ENCODE measurements at places on chromosomes 3 and 15.

DNA sequence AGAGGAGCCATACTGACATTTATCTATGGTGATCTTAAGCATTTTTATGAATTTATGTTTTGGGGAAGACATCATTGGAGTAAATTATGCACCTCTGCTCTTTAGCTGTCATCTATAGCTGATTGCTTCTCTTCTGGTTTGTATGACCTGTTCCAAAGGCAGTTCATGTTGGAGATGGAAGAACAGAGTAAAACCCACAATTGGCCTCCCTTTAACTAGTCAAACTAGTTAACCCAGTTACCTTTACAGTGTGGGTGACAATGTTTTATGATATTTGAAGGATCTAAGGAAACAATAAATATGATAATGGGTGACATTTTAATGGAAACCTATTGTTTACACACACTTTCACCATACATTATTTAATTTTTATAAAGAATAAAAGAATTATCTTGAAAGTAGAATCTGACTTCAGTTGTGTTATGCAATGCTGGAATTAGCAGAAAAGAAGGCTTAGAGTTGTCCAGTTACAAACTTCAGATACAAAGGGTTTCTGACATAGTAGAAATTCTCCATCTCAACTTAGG lies 263.5 kb downstream of the NFKBIZ start:
- no peak for DNase-seq

DNA sequence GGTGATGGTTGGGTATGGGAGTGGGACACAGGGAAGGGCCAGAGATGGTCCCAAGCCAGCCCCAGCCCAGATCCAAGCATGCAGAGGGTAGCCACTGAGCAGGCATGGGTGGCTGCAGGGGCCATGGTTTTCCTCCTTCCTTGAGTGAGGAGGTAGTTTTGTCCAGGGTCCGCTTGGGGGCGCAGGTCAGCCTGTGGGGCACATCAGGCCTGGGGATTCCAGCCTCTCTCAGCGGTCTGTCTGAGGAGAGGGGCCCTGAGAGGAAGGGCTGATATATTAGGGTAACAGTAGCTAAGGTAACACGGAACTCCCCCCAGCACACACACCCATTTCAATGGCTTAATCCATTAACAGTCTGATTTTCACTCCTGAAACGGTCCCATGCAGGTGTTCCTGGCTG lies 22.7 kb upstream of the LCTL start:
- no peak for DNase-seq

DNA sequence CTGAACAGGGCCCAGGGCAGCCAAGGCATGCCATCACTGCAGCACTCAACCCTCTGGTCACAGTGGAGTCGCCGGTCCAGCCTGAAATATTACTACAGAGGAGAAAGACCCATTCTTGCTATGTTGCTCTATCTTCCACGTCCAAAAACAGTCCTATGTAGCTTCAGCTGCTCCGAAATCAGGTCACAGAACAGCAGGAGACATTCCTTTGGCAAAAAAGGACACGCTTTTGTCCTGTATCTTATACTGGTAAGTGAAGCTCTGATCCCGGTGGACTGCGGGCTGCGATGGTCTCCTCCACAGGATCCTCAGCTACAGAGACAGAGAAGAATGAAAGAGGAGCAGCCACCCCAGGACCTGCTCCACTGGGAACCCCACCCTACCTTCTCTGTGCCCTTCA lies 17.6 kb downstream of the ELP6 start:
- no peak for DNase-seq

DNA sequence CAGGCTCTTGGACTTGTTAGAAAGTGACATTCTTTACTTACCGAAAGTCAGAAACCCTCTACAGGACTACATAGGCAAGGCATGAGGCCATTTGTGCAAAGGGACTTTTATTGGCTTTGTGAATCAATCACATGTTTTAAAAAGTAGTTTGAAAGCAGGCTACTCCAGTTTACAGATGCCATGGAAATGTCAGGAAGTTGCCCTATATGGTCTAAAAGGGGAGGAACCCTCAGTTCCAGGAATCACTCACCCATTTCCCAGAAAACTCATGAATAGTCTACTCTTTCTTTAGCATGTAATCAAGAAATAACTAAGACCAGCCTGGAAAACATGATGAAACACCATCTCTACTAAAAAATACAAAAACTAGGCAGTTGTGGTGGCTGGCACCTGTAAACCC lies 51.0 kb upstream of the MKRN3 start:
- no peak for DNase-seq

GRCh38 chr3:119880966-119881365 lies 99.1 kb downstream of the NR1I2 start:
- DNase-seq: no peak

GRCh38 chr3:139832998-139833397 lies 102.0 kb upstream of the CLSTN2 start:
- no peak for DNase-seq

DNA sequence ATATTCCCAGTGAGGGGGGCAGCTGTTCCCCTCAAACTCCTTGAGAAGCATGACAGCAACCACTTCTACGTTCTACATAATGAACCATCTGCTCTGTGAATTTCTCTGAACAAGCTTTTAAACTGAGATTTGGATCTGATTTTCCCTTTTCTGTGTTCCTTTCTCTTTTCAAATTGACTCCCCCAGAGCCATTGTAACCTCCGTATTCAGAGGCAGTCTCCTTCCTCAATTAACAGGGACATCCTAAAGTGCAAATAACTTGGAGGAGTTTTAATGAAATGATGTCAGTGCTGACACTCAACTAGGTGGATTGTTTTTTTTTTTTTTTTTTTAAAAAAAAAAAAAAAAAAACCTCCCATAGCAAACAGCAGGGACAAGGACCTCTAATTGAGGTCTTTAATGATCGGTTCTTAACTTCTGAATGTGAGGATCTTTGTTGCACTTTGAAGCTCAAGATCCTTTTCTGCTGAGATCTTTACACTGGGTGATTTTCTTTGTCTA lies 48.8 kb downstream of the ADAMTS9 start:
- DNase-seq: no peak

DNA sequence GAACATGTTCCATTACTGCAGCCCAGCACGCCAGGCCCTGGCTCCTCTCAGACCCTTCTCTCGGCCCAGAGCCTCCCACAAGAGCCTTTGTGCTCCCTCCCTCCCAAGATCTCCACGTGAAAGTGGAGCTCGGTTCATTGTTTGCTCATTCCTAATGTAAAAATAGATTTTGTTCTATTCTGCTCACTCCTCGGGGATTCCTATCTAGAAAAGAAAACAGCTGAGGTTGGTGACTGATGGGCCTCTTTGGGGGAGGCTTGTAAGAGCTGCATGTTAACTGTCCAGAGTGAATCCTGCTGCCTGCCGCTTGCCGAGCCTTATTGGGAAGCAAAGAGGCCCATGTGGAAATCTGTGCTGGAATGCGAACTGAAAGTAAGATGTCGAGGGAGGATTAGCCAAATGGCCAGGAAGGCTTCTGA lies 267.1 kb downstream of the LRTM1 start:
- DNase-seq: peak; percentile 54

DNA sequence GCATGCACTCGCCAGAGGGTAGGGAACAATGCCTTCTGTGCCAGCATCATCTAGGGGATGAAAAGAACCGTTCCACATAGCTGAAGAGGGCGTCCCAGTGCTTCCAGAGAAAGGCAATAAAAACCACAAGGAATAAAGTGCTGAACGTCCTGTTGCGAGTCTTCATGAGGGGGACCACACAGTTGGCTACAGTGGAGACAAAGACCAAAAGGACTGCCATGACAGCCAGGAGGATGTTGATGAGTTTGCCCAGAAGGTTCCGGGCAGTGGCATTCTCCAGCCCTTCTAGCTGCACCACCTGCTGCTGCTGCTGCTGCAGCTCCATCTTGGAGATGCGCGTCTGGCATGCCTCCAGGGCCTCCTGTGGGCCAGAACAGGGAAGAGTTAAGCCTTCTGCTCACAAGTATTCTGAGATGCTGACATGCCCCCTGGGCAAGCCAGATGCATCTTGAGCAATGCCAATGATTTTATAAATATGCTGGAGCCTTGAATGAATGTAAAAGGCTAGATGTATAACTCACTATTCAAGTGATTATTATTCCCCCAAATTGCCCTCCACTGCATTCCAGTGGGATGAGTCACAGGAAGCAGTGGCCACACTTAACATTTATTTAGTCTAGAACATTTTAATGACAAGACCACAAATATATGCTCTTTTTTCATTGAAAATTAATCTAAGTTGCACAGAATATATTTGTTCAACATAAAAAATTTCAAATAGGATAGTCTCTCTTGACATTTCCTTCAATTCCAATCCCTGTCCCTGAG lies 45.1 kb upstream of the PLXND1 start:
- peak; percentile 75 for DNase-seq

DNA sequence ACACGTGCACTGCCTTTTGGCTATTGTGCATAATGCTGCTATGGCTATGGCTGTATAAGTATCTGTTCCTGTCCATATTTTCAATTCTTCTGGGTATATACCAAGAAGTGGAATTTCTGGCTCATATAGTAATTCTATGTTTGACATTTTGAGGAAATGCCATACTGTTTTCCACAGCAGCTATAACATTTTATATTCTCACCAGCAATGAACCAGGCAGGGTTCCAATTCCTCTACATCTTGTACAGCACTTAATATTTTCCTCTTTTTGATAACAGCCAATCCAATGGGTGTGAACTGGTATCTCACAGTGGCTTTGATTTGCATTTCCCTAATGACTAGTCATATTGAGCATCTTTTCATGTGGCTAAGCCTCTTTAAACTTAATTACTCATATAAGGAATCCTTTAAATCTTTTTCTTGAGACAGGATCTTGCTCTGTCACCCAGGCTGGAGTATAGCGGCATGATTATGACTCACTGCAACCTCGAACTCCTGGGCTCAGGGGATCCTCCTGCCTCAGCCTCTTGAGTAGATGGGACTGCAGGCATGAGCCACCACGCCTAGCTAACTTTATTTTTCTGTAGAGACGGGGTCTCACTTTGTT lies 38.1 kb upstream of the IGDCC4 start:
- DNase-seq: peak; percentile 22

- DNase-seq: peak; percentile 69
Measured at GRCh38 chr3:21645121-21645897, 105.7 kb downstream of the ZNF385D start.

DNA sequence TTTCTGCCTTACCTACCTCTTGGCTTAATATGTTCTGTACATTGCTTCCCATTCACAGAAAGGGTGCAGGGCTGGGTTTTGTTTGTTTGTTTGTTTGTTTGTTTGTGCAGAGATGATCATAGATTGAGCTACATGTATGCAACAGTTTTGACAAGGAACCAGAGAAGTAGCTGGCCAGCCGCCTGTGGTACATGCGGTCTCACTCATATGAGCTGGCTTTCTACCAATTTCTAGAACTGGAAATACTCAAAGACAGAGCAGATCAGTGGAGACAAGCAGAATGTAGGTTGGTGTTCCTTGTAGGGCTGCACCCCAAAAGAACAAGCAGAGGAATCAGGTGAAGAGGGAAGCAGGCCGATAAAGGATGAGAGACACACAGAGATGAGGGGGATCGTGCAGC lies 502.7 kb downstream of the SOX2 start:
- no peak for DNase-seq

DNA sequence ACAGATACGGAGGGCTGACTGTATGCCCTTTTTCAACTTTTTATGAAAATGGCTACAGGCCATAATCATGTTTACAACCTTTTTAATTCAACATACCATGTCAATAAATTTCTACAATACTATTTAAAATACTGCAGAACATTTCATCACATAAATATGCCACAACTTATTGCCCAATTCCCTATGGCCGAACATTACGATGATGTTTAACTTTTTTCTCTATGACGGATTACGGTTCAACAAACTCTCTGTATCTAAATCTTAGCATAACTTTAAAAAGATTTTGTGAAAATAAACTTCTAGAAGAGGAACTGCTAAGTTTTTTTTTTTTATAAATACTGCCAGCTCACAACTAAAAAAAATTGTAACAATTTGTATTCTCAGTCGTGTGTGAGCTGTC lies 220.4 kb downstream of the OSBPL10 start:
- no peak for DNase-seq

GRCh38 chr15:60486742-60487141 lies 7.8 kb upstream of the ICE2 start:
- no peak for DNase-seq

DNA sequence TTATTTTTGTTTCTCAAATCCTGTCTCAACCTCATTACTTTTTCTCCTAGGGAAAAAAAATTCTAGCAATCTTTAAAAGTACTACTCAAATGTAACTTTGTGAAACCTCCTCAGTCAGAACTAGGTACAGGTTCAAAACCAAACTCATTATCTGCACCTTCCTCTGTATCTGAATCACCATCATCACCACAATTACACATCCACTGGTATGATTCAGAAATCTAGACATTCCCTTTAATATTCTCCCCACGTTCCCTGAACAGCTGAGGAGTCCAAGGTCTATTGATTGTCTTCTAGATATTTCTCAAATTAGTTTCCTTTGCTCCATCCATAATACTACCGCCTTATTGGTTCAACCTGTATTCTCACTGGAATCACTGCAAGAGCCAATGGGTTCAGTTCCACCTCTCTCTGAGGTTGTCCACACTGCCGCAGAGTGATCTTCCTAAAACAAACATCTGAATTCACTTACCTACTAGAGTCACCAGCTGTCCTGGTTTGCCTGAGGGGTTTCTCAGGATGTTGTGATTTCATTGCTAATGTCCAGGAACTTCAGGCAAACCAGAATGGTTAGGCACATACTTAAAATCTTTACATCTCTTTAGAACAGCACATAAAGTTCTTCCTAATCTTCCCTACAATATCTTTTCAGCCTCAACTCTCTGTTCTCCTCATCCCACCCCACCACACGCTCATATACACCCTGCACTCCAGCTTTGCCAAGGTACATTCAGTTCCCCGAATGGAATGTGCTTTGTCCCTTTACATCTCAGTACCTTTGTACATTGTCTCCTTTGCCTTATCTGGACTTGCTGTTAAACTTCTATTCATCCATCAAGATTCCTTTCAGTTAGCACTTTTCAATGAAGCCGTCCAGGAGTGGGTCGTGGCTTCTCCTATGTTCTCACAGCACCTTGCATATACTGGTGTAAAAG lies 24.2 kb downstream of the ATP13A4 start:
- DNase-seq: no peak

DNA sequence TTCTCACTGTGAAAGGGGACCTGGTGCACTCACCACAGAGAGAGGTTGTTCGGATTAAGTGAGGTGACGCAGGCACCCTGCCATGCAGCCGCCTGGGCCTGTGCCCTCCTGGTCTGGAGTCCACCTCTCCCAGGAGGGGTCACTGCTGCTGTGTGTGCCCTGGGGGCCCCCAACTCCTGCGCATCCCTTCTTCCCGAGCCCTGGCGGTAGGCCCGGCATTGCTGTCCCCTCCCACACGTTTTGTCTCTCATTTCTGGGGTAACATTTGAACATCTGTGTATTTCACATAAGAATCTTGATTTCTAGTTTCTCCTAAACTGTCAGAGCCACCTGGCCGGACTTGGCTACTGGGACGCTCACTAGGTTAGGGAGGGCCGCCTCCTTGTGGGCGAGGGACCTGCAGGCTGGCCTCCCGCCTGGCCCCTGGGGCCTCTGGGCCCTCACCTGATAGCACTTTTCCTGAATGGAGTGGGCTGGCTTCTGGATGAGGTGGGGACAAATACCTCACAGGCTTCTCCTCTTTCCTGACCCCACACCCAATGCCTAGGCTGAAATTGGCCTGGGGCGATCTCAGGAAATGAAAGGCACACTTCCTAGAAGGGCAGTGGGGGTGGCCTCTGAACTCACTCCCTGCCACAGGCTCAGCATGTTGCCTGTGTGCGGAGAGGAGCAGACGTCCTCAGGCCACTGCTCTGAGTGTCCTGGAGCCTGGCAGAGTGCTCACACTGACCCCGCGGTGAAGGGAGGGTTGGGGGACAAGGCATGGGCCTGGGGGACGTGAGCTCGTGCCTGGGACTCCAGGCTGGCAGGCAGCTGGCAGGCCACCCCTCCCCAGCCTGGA lies 104.2 kb upstream of the PRR23E start:
- DNase-seq: no peak
